ENCODE measurements at places on chromosomes 7 and 10.

- DNase-seq, result no peak
These were observed 52.3 kb upstream of the PIP4K2A start for GRCh38 chr10:22766693-22767092.

DNA sequence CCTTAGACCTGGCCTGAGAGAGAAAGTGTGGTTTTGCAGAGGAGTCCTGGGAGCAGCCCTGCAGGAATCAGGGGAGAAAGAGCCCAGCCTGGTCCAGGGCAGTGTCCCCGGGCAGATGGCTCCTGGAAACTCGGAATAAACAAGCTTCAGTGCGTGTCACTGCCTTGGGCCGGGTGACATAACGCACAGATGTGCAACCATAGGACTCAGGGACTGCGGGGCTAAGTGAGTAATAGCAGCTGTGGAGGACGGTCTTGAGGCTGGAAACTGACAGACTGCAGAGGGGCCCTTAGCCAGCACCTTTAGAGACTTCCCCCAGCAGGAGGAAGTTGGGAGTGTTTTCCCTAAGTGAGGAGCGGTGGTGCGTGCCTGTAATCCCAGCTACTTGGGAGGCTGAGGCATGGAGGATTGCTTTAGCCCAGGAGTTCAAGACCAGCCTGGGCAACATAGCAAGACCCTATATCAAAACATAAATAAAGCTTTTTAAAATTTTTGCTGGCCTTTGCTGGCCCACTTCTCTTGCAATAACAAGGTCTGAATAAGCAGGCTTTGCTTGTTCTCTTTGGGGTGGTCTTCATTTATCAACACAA, 5.3 kb upstream of the CLIP2 start:
- DNase-seq, result no peak

DNA sequence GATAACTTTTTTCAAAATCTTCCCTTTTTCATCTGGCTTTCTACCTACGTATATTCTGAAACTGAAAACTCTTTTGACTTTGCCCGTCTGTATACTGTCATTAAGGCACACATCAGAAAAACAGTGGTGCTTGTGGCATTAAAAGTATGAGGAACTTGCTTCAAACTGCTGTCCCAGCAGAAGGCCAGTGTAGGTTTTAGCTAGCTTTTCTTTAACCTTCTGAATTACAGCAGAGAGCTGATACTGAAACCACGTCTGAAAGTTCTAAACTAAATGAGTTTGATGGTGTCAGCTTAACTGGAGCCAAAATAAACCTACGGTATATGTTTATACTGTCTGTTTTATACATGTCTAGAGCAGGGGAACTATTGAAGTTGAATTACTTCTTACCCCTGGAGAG, 283.4 kb downstream of the TFEC start:
- DNase-seq, result no peak

DNA sequence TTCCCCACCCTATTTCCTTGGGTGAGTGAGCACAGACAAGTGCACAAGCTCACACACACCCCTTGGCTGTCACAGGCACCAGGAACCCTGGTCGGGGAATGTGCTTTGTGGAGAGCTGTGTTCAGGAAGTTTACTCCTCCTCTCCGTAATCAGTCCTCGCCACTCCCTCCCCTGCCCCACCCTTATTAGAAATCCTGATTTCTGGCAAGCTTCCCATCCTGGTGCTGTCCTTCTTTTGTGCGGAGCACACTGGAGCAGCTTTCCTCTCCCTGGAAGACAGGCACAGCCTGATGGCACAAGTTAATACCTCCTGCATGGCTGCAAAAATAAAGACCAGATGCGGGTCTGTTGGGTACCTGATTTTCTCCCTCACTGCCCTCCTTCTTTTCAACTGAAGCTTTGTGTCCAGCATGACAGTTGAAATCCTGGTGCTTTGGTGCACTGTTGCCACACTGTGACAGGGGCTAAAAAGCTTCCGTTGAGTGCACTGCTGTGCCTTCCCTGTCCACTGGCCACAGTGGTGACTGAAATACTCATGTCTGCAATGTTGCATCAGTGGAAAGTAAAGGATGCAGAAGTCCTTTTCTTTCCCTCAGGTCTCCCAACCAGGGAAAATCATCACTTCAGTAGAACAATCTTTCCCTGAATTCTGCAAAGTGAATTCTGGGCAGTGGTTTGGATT, 55.0 kb downstream of the LRRC4 start:
- DNase-seq, result no peak
